NCI-H510A (cell line): ENCODE measurements at places on chromosomes 16 and 17.

- DNase-seq = no peak
Measured at GRCh38 chr16:12613131-12613991, 190.3 kb downstream of the CPPED1 start.

- DNase-seq = no peak
Measured at GRCh38 chr16:977081-977701, 4.4 kb upstream of the SOX8 start.

DNA sequence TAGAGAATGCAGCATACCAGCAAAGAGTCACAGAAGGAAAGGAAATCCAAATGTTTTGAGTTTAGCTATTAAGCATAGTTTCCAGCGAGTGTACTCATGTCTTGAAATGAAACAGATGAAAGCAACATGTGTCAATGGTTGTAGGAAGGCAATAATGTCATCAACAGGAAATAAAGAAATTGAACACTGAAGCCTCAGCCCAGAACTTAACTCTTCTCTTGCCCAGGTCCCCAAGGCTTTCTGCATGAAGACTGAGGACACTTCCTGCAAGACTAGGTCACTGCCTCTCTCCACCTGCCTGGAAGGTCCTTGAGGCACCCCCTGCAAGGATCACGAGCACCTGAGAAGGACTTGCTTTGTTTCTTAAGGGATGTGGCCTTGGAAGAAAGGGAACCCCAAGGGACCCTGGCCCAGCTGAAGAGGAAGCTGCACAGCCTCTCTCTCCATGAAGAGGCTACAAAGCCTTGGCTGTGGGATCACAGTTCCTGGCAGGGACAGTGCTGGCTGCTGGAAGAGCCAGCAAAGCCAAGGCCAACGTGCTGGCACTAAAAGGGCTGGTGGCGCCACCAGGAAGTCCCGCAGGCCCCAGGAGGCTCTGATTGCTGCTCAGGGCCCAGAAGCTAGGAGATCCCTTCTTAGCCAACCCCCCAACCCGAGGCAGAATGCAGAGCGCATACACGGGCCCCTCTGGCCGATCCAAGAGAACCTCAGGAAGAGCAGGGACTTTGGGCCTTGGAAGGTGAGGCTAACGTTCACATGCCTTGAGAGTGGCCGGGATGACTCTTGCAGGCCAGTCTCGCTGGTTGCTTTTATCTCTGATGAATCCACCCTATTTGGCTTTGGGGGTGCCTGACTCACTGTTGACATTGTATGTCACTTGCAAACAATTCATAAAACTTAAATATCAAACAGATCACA is 23.4 kb upstream of the AXIN2 start:
- no peak for DNase-seq

DNA sequence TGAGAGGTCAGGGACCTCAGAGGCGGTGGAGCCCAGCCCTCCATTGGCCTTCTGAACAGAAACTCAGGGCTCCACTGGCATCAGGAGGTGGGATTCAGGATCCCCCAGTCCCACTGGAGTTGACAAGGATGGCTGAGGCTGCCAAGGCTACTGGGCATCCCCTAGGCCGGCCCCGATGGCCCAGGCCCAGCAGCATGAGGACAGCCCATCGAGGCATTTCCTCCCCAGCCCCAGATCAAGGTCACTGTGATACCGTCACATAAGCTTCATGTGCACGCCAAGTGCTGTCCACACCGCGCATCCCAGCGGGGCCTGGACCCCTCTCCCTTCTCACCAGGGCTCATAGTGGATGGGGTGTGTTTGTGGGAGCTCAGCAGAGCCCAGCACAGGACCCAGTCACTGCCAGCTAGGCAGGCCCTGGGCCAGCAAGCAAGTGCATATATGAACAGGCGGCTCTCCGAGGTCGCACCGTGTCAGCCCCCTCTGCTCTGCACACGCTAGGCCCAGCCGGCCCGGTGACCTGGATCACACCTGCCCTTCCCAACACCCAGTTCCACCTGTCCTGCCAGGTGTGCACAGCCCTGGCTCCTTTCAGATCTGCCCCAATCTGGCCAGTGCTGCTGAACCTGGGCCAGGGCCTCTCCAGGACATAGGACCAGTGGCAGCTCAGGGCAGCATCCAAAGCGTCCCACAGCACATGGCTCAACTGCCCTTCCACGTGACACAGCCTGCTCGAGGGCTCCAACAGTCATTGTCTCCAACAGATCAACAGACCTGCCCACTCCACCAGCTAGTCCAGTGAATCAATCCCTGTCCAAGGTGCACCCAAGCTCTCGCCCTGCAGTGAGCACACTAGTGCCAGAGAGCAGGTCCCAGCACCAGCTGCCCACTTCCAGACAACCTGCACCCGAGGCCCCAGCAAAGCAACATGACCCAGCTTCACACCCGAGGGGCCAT is 32.8 kb upstream of the RASD1 start:
- peak; percentile 78 for DNase-seq
